ENCODE measurements at places on chromosomes 3 and 15.

GRCh38 chr3:156705761-156706616 is 31.6 kb downstream of the TIPARP start:
- DNase-seq, result no peak

GRCh38 chr15:33852570-33852969 is 115.7 kb upstream of the CHRM5 start:
- no peak for DNase-seq

- no peak for DNase-seq
Observed at GRCh38 chr15:59268168-59268851, 61.7 kb downstream of the LDHAL6B start.

DNA sequence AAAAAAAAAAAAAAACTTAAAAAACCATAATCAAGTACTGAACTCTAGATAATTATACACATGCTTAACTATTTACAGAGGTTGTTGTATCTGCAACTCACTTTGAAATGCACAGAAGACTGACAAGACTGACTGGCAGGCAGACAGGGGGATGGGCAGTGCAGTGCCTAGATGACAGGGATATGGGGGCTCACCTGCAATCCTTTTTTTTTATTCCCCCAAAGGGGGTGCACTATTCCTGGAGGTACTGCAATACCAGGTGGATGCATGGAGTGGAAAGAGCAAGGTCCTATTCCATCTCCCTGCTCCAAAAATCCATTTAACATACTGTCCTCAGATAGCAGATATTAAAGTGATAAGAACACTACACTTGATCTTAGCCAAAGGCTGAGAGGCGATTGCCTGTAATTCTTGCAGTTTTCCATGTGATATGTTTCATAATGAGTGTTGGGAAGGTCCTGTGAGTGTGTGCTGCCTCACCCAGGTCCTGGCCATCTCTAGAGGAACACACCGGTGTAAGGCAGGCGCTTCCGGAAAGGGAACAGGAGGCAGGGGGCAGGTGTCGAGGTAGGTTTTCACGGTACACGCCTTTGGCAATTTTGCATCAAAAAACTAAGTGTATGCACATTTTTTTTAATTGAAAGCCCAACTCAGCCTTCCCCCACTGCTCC is 22.7 kb downstream of the SEC61A1 start:
- DNase-seq, result no peak

DNA sequence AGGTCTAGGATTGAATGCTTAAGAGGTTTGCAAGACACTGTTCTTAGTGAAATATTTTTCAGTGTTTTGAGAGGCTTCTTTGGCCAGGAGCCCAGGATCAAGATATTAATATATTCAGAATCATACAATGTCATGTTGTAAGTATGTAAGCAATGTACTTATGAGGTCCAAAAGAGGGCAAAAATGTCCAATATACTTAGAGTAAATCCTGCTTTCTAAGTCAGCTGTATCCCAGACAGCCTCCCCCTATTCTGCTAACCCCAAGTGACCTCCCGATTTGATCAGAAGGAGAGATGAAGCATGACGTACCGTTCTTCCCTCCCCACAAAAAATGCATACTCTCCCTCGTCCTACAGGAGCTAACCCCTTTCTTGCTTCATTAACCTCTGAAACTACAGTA is 70.9 kb downstream of the CHAC1 start:
- DNase-seq, result no peak

GRCh38 chr3:190773948-190774347 is 88.5 kb downstream of the GMNC start:
- DNase-seq, result no peak

DNA sequence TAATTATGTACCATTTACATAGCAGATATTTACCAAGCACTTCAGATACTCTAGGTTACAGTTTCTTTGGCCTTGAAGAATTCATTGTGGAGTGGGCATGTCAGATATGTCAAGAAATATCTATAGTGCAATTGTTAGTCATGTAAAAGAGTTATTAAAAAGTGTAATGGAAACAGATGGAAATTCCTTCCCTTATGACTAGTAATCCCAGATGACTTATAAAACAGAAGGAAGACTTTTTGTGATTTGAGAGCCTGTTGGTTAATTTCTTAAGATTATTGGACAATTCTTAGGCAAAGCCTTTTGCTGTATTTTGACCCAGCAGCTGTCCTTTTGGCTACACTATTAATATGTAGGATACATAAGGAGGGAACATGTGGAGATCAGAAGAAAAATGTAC is 708.9 kb upstream of the NECTIN3 start:
- no peak for DNase-seq

GRCh38 chr3:110859336-110859735 is 212.3 kb upstream of the NECTIN3 start:
- no peak for DNase-seq

All from CD4-positive, alpha-beta T cell treated with Interleukin-1 beta for 1 hour (primary cell).